ENCODE measurements at places on chromosomes 12 and 14.

DNA sequence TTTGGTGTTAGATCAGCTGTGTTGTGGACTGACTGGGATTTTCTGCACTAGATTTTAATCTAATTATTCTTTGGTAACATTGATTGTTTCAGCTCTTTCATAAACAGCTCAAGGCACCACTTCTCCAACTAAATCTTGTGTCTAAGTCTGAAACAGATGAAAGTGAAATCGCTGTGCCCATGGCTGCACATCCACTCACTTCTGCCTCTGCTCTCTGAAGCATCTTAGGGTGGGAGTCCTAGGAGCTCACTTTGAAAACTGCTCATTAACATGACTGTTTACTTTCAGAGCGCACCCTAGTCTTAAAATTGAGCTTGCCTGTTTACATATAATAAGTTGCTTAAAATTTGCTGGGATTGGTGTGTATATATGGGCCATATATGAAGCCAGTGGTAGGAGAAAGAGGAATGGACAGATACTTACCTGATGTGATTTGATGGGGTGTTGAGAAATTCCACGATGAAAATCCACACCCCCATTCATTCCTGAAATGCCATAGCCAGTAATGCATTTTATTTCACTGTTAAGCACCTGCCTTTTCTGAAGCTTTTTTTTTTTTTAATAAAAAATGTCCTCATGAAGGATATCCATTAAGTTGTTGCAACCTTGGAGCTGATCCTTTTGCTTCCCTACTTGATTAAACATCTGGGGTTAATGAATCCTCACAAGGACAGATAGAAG, 52.8 kb downstream of the PPFIBP1 start:
- DNase-seq: no peak

DNA sequence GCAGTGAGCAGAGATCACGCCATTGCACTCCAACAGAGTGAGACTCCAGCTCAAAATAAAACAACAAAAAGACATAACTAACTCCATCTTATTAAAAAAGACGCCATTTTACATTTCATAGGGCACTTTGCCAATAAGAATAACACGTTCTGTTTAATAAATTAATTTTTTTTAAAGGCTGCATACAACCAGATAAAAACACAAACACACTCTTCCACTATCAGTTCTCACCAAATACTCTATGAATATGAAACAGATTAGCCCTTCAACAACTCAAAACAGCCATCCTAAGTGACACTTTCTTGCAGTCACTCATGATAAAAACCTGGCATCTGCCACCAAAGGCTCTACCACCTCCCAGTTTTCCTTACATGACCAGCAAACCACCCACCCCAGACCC, 16.1 kb downstream of the AICDA start:
- no peak for DNase-seq

DNA sequence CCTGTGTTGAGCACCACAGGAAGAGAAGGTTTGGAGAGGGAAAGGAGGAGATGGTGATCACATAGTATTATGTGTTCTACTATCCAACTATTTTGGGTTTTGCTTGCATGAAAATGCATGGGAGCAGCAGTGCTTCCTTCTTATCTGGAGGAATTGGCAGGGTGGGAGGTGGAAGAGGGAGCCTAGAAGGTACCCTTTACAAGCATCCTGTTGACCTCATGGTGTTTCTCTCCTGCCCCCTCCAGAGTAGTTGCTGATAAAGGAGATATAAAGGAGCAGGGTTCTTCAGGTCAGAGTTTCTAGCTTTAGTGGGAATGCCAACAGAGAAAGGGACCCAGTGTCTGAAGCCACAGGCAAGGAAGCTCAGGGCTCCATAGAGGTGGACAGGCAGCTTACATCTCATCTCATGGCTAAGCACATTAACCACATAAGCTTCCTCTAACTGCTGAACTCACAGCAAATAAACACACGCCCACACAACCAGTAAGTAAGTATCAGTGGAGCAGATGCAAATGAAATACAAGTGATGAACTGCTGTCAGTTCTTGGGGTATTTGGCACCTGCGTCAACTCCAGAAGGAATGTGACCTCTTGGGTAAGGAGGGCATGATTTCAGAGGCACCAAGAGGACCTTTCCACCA, 174.2 kb upstream of the SLC38A2 start:
- peak; percentile 8 for DNase-seq

DNA sequence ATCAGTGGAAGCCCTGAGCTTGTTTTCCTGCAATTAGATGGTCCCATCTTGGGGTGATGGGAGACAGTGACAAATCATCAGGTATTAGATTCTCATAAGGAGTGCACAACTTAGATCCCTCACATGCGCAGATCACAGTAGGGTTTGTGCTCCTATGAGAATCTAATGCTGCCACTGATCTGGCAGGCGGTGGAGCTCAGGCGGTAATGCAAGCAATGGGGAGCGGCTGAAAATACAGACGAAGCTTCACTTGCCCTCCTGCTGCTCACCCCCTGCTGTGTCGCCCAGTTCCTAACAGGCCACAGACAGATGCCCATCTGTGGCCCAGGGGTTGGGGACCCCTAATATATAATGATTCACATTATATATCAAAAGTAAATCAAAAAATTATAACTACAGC, 258.8 kb upstream of the USP15 start:
- DNase-seq: no peak

GRCh38 chr12:34300376-34301250, 278.3 kb downstream of the ALG10 start:
- no peak for DNase-seq

- DNase-seq: no peak
Measured at GRCh38 chr12:94192506-94192905, 44.1 kb downstream of the PLXNC1 start.

DNA sequence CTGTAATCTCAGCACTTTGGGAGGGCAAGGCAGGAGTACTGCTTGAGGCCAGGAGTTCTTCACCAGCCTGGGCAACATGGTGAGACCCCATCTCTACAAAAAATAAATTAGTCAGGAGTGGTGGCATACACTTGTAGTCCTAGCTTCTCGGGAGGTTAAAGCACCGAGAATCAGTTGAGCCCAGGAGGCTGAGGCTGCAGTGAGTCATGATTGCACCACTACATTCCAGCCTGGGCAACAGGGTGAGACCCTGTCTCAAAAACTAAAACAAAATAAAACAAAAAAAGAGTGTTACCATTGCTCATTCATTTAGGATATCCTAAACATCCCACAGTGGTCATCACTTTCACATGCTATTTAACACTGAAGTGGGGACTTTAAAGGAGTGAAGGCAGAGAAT, 7.8 kb downstream of the NEK9 start:
- no peak for DNase-seq

- no peak for DNase-seq
Measured at GRCh38 chr12:60205500-60205899, 609.7 kb downstream of the SLC16A7 start.

DNA sequence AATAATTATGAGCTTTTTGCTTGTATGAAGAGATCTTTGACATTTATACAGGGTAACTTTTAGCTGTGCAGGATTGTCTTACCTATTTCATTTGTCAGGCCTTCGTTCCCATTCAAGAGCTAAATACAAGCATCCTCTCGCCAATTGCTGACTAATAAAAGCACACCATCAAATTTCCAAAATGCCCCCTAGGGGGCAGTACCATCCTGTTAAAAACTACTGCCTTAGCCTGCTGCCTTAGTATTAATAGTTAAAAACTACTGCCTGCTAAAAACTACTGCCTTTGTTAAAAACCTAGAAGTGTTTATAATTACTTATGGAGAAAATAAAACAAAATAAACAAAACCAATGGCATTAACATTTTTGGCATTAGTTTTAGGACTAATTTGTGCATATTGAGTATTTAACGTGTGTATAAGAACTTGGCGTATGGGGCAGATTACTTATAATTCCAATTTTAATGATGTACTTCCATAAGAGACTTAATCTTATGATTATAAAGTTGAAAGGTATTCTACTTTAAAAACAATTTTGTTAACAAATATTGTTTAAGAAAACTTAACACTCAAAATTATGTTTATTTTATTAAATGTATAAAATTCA, 3.0 kb upstream of the IFI27L2 start:
- peak; percentile 76 for DNase-seq

DNA sequence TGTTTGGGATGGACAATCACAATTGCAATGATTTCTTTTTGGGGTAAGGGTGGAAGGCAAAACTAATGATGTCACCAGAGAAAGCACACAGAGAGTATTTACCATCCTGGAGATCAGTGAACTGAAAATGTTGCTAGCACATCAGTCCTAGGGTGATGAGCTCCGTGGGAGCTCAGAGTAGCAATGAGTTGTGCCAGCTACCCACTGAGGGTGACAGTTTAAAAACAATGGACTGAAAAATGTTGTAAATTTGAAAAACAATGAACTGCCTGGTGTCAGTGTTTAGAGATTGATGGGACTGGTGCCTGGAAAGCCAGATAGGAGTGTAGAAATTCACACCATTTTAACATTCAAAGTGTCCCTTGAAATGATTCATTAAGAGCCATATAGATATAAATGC, 198.5 kb downstream of the ATP23 start:
- DNase-seq: no peak

- DNase-seq: peak; percentile 71
Measured at GRCh38 chr14:60753264-60754119, 18.9 kb downstream of the MNAT1 start.

DNA sequence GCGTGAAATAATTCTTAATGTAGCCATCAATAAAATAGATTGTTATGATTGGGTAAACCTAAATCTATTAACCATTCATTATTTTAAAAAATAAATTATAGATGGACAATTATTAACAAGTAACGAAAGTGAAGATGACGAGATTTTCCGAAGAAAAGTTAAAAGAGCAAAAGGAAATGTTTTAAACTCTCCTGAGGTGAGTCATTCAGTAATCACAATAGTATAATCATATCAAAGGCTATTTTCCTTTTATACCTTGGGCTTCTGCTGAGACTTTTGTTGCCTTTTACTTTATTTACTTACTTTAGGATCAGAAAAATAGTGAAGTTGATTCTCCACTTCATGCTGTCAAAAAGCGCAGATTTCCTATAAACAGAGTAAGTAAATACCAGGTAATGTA, 45.6 kb downstream of the FANCM start:
- DNase-seq: no peak

DNA sequence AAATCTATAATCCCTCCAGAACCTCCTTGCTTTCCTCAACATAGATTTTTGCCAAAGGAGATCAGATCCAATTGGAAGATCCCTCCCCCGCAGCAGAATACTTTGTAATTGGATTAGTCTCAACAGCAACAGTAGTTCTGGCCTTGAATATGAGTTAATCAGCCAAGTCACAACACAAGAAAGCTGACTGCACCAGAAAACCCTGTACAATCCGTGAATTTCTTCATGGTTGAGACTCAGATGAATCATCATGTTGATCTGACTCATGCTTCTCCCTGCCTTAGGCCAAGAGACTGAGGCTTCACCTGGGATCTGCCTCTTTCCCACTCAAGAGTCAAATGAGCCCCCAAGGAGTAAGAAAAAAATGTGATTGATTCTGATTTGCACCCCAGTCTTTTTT, 3.0 kb upstream of the METTL17 start:
- no peak for DNase-seq

GRCh38 chr12:115155665-115156645, 472.0 kb upstream of the TBX3 start:
- no peak for DNase-seq

DNA sequence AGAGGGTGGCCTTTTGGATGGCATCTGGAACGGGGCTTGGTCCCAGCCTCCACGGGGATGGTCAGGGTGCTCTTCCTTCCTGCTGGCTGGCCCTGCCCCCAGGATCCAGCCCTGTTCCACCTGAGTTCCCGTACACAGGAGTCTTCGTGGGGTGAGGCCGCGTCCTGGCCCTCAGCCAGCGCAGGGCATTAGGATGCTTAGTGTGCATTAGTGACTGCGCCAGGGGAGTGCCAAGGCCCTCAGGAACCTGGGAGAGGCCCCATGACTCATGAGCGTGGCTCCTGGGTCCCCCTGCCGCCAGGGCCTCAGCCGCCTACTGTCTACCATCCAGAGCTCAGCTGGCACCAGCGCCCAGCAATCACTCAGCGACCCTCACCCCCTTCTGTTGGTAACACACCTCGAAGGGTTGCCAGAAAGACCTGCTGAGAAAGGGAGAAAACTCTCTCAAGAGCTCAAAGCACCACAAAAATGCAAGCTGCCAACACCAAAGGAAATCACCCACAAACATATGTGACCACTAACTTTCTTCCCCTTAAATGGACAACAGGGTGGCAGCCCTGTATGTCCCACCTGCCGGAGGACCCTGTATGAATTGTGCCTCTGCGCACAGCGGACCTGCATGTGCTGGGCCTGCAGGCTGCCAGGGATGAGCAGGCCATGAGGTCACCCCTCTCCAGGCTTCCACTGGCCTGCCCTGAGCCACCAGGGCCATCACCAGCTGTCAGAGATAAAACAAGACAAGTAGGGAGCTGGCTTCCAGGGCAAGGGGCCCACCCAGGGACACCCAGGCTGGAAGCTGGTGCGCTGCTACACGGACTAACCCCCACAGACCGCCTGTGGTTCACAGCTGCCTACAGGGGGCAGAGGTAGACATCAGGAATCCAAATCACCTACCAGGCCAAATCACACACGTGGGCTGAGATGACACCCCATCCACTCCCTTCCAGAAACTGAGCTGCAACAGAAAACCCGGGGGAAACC, 28.7 kb downstream of the CCDC85C start:
- DNase-seq: no peak

- no peak for DNase-seq
Measured at GRCh38 chr14:103721334-103722120, 5.9 kb downstream of the ZFYVE21 start.
